Foreskin fibroblast (primary cell): ENCODE measurements at places on chromosomes 6 and 20.

DNA sequence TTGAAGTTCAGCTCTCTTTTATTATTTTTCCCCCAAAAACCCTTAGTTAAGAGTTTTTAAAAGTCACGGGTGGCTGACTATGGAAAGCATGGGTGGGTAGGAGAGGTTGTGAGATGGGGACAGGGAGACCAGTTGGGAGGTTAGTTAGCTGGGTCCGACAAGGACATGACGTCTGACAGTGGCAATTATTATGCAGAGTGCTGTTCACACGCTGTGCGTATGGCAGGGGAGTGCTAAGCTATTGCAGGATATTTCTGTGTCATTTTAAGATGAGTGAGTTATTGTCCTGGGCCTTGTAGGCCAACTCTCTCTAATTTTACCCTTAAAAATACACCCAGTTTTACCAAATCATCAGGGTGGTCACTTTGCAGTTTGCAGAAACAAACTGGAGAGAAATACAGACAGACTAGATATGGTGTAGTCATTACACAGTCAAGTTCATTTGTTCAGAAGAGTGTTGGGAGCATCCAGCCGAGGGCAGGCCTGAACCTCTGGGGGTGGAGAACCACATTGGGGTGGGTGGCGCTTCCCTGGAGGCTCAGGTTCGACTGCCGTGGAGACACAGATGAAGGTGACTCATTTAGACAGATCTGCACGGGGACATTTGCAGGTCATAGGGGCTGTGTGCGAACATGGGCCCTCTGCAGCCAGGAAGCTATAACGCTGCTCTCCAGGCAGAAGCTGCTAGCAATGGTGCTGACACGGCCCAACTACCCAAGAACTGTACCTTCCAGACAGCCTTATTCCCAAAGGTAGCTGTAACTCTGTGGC is 307.6 kb downstream of the QKI start:
- DNase-seq: no peak

- no peak for DNase-seq
Observed at GRCh38 chr20:19966840-19967239, 50.3 kb upstream of the NAA20 start.

DNA sequence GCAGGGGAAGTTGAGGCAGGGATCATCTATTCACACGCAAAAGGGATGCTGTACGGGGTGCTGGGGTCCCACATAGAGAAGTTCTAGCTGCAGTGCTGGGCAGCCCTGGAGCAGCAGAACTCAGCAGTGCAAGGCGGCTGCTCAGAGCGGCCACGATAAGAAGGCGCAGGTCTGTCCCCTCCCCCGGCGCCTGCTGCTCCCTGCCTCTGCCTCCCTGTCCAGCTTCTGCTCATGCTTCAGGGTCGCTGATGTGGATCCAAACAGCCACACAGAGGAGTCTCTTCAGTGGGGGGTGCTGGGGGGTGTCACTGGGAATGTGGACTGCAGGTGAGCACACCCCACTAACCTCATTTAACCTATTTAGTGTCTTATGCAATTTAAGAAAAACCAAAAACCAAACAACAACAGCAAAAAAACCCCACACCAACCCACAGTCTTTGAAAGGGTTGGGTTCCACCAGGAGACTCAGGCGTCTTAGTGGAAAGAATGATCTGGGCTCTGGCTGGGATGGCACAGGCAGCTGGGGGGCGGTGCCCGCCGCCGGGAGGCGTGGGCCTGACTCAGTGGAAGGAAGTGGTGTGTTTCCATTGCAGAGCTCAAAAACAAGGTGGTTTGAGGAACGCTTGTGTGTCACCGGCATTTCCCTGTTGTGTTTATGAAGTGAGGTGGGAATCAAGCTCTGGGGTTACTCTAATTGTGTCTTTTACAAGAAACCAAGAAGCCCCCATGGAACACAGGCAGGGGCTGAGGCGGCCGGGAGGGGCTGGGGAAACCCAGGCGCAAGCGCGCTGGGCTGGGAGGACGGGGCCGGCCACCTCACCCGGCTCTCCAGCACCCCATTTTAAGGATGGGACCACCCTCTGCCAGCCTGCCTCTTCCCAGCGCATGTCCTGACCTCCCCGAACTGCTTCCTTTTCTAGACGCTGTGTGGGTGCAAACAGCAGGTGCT is 55.1 kb downstream of the IRF4 start:
- DNase-seq: no peak

DNA sequence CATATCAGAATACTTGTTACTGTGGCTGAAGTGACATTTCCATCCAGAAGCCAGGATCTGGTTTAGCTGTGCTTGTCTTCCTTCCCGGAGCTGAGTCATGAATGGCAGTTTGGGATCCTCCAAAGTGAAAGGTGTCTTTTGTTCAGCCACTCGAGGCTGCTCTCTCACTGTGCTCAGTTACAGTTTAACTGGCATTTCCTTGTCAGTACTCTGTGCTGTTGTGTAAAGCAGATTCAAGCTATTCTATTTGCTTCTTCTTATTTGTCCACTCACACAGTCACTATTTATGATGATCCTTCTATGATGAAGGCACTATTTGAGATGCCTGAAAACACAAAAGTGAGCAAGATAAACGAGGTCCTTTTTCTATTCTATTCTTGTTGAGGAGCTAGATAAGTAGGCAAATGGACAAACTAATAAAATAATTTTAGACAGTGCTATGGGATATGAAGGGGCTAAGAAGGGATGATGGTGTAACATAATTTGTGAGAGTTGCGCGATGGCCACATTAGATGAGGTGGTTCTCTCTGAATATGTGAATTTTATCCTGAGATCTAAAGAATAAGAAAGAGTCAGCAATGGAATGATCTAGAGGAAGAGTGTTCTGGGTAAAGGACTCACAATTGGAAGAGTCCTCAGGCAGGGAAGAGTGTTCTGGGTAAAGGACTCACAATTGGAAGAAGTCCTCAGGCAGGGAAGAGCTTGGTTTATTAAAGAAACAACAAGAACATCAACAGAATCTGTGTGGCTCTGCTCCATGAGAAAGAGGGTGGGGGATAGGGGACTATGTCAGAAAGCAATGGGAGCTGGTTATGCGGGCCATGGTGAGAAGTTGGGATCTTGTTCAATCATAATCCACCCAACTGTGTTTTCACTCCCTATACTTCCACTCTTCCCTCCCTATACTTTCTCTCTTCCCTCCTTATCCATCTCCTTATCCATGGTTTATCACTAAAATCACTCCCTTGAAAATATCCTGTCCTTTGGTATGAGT is 40.1 kb downstream of the CYP24A1 start:
- peak; percentile 49 for DNase-seq

GRCh38 chr20:55090286-55090685 is 614.9 kb downstream of the DOK5 start:
- no peak for DNase-seq

DNA sequence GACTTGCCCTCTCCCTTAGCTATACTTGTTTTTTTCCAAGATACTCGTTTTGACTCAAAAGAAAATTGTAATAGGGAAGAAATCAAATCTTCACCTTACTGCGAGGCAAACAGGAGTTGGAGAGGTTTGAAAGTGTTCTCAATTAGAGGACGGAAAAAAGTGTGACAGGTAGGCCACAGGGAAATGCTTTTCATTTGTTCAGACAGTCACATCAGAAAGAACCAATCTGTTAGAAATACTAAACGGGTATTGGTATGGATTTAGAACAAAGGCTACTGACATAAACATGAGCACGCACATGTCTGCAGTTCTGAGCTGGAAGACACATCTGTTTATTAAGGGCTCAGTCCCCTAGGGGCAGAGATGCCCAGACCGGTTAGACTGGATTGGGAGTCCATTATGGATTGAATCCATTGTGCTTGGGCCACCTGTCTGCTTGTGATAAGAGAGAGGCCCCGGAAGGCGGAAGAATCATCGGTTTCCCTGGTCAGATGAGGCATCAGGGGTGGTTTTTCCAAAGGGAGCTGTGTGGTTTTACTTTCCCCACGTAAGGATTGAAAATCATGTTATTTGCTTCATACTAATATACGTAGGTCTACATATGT is 220.9 kb upstream of the MYLIP start:
- no peak for DNase-seq

GRCh38 chr6:164477101-164477500 is 832.3 kb downstream of the C6orf118 start:
- no peak for DNase-seq

DNA sequence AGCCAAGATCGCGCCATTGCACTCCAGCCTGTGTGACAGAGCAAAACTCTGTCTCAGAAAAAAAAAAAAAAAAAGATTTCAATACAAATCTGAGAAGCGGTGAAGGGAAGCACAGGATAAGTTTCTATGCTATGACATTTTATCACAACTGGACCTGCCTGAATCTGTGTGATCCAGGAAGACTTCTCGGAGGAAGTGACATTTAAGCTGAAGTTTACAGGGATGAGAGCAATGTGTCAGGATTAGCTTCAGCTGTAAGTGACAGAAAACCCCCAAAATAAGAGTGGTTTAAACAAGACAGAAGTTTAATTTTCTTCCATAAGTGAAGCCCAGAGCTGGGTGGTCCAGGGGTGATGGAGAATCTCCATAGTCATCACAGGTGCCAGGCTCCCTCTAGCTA is 33.4 kb upstream of the MRPS18A start:
- no peak for DNase-seq
